Activated CD4-positive, alpha-beta memory T cell treated with anti-CD3 and anti-CD28 coated beads, Interleukin-2, amount 10 ng/mL, durations not matched to agents 7 days and 5 days (primary cell): ENCODE measurements at places on chromosomes 4 and X. TPM values are rescaled to one million over a fixed set of nuclear protein-coding genes. Genes with fewer than 3 reads are reported as not detected.

GRCh38 chr4:157803845-157804521 lies 368.8 kb downstream of the GASK1B start:
- no peaks in the 10 kb centered on the region for H3K4me1 ChIP-seq
- H3K36me3 ChIP-seq = no peaks in the 10 kb centered on the region
- H3K27me3 ChIP-seq = no peaks in the 10 kb centered on the region
- H3K4me3 ChIP-seq = no peak overlapping the region
- no peak for DNase-seq

GRCh38 chr4:100511896-100512295 lies 5.9 kb downstream of the EMCN start:
- no peak for DNase-seq
- H3K36me3 ChIP-seq = no peaks in the 10 kb centered on the region
- no peak overlapping the region for H3K27ac ChIP-seq
- no peaks in the 10 kb centered on the region for H3K4me1 ChIP-seq

GRCh38 chr4:74338792-74339333 lies 26.1 kb upstream of the EREG start:
- H3K27me3 ChIP-seq = peaks cover 4% of the 10 kb centered on the region
- H3K4me1 ChIP-seq = no peaks in the 10 kb centered on the region
- no peak overlapping the region for H3K4me3 ChIP-seq
- no peaks in the 10 kb centered on the region for H3K36me3 ChIP-seq

DNA sequence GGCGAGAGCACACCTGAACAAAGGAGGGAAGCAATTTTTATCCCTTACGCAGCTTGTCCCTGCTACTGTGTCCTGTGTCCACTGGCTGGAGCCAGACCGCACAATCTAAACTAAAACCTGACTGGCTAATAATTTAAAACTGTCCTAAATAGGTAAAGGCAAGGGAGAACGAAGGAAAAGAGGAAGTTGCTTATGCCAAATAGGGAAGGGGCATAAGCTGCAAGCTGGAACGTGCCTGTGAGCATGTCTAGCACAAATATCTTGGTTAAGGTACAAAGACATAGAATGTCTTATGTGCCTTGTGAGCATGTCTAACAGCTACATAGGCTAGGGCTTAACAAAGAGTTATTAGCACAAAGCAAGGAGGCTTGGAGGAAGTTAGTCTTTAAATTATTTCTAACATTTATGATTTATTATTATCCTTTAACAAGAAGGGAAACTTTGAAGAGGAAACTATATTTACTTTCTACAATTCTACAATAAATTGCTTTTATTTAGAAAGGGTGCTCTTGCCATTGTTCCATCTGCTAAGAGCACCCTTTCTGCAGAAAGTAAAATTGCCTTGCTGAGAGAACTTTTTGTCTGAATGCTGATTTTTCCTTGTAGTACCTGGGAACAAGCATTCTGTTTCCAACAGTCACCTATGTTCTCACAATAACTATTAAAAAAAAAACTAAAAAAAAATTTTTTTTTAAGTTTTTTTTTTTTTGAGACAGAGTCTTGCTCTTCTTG lies 80.6 kb upstream of the CBR4 start:
- H3K36me3 ChIP-seq = no peaks in the 10 kb centered on the region
- DNase-seq = no peak
- no peak overlapping the region for H3K27ac ChIP-seq
- H3K27me3 ChIP-seq = peaks cover 2% of the 10 kb centered on the region

DNA sequence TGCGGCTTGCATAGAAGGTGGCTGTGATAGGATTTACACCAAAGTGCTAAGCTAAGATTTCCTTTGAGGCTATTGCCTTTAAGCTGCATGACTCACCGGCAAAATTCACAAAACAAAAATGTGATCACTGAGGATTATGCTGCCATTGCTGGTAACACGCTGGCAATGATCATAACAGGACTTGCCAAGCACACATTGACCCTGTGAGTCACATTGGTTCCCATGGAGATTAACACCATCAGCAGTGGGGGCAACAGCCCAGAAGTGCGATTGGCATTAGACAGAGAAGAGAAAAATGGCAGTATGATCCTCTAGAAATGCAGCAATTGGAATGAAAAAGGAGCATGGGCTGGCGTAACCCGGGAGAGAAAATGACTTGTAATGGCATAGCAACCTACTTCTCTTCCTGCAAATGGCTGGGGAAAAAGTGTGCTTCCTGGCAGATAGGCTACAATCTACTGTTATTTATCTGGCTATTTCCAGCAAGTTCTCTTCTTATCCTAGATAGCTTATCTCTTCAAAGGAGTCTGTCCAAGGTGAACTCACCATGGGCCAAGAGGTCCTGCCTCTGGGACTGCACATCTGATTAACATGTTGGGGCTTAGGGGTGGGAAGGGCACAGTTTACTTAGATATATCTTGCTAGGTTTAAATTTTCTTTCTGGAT lies 314.2 kb upstream of the IGFBP7 start:
- no peaks in the 10 kb centered on the region for H3K27me3 ChIP-seq
- no peaks in the 10 kb centered on the region for H3K36me3 ChIP-seq
- H3K4me1 ChIP-seq = no peaks in the 10 kb centered on the region
- no peak overlapping the region for H3K4me3 ChIP-seq
- DNase-seq = no peak

- H3K4me3 ChIP-seq = no peak overlapping the region
- H3K36me3 ChIP-seq = no peaks in the 10 kb centered on the region
- H3K27ac ChIP-seq = no peak overlapping the region
- H3K4me1 ChIP-seq = peaks cover 13% of the 10 kb centered on the region
These were observed 20.3 kb upstream of the PDCL2 start for GRCh38 chr4:55612341-55612740.

- no peaks in the 10 kb centered on the region for H3K4me1 ChIP-seq
- no peaks in the 10 kb centered on the region for H3K36me3 ChIP-seq
- DNase-seq = no peak
- no peak overlapping the region for H3K27ac ChIP-seq
These were observed 19.5 kb upstream of the PGRMC2 start for GRCh38 chr4:128307123-128307571.

- H3K36me3 ChIP-seq = peaks cover 22% of the 10 kb centered on the region
- no peak overlapping the region for H3K27ac ChIP-seq
- no peak overlapping the region for H3K4me3 ChIP-seq
- no peak for DNase-seq
These were observed 62.3 kb downstream of the FAM193A start for GRCh38 chr4:2598511-2599303.

DNA sequence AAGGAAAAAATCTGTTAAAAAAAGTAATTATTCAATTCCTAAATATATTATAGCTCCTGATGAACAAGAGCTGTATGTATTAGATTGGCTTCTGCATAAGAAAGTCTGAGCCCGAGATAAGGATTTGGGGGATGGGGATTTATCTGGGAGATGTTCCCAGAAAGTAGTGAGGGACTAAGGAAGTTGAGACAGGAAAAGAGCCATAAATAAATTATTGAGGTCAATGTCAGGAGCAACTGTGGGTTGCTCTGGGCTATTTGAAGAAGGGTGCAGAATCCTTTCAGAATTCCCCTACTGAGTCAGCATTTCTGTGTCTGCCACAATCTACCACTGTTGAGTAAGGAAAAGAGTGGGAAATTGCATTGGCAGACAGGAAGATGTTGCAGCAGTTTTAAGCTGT lies 3.1 kb upstream of the TDO2 start:
- no peaks in the 10 kb centered on the region for H3K27me3 ChIP-seq
- no peaks in the 10 kb centered on the region for H3K36me3 ChIP-seq
- no peak for DNase-seq
- no peak overlapping the region for H3K27ac ChIP-seq
- no peaks in the 10 kb centered on the region for H3K4me1 ChIP-seq

DNA sequence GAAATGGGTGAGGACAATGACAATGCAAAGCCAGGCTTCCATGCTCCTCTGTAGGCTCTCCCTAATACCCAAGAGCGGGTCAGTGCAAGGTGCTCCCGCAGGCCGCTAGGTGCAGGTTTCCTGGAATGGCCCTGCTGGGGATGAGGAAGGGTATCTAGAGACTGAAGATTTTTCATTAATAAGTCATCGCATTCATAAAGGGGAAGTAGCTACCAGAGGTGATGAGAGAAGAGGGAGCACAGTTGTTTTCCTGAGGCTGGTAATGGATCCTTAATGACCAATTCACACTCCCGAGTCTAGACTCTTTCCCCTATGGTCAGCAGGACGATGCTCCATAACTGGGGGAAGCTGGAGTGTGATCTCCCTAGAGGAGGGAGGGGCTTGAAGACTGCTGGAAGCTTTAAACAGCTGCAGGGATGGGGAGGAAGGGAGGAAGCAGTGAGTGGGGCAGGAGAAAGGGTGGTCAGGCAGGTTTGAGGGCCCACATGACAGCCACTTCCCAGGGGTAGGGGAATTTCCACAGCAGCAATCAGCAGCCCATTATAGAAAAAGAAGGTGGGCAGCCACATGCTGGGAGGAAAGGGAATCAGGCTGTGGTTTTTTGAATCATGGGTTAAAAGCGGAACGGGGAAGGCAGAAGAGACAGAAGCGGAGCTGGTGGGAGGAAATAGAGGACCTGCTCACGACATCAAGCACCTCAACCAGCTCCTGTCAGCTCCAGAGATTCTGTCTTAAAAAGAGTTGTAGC lies 10.2 kb upstream of the ATP6AP2 start:
- H3K4me3 ChIP-seq = peak overlapping the region; percentile 55
- no peaks in the 10 kb centered on the region for H3K36me3 ChIP-seq
- peak overlapping the region; percentile 56 for H3K27ac ChIP-seq
- peaks cover 12% of the 10 kb centered on the region for H3K4me1 ChIP-seq
- H3K27me3 ChIP-seq = no peaks in the 10 kb centered on the region

DNA sequence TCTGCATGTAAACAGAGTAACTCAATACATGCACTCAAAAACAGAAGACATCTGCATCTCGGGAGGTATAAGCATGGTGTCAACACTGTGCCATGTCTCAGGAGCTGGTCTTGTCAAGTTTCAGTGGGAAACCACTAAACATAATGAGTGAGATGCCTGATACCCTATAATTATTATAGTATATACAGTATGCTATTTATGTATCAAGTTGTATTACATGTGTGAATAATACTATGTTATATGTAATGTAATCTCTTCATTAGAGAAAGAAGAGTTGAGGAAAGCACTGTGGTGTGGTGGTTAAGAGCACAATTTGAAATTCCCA lies 2.5 kb downstream of the PPBP start:
- H3K4me3 ChIP-seq = no peak overlapping the region
- no peaks in the 10 kb centered on the region for H3K36me3 ChIP-seq
- no peak overlapping the region for H3K27ac ChIP-seq
- no peaks in the 10 kb centered on the region for H3K4me1 ChIP-seq
- H3K27me3 ChIP-seq = no peaks in the 10 kb centered on the region

- peaks cover 15% of the 10 kb centered on the region for H3K36me3 ChIP-seq
- H3K27me3 ChIP-seq = no peaks in the 10 kb centered on the region
- DNase-seq = no peak
- H3K4me3 ChIP-seq = no peak overlapping the region
- H3K4me1 ChIP-seq = no peaks in the 10 kb centered on the region
These were observed 32.8 kb upstream of the IL13RA1 start for GRCh38 chrX:118694638-118695037.

DNA sequence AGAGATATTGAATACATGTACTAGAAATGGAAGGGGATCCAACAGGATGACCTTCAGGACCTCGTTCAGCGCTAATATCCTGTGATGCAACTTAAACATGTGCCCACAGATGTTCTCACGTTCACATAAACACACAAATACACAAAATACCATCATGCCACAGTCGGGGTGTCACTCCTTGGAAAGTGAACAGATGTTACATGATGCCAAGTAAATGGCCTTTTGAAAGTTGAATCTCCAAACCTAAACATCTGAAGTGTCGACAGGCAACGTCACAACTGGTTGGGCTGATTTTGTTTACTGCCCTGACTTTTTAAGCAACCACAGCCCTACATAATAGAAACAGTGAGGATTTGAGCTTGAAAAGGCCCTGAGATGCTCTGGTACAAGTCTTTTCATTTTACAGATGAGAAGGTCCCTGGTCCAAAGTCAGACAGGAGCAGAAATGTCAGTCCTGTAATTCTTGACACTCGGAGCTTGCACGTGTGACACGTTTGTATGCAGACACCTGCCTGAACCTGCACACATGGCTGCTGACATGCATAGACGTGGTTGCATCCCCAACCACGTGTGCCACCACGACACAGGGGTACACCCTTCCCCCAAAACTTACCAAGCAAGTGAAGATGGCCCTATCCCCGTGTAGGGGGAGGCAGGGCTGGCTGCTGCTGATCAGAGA lies 23.5 kb upstream of the BCORL1 start:
- H3K4me3 ChIP-seq = no peak overlapping the region
- H3K27me3 ChIP-seq = peaks cover 1% of the 10 kb centered on the region
- H3K36me3 ChIP-seq = no peaks in the 10 kb centered on the region
- no peak for DNase-seq
- H3K4me1 ChIP-seq = peaks cover 40% of the 10 kb centered on the region
- H3K27ac ChIP-seq = no peak overlapping the region

DNA sequence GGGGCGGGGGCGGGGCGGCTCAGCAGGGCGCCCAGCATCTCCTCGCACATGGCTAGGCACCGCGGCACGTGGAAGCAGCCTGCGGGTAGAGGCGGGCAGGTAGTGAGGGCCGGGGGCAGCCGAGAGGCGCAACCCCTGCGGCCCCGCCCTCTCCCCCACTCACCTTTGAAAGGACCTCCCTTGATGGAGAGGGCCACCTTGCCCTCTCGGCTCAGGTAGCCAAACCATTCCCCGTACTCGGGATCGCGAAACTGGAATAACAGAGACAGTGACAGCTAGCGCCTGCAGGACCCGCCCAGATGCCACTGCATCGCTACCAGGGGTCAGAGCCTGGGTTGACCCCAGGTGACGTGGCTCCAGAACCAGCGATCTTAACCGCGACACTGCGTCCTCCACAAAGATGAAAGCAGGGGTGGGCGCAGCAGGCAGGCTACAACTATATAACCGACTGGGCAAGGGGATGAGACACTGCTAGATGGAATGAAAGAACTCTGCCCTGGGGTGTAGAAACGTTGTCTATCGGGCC lies 552 bp upstream of the NAA10 start:
- peaks cover 28% of the 10 kb centered on the region for H3K4me1 ChIP-seq
- no peaks in the 10 kb centered on the region for H3K27me3 ChIP-seq
- H3K4me3 ChIP-seq = peak overlapping the region; percentile 56
- H3K36me3 ChIP-seq = peaks cover 12% of the 10 kb centered on the region
- DNase-seq = no peak

Gene WDFY3
- 1.5 TPM for total RNA-seq

Gene OTUD4
- total RNA-seq = 51.2 TPM

Gene UBE2K
- total RNA-seq = 82.3 TPM

Gene CDS1
- total RNA-seq = 0.33 TPM

Gene PDCL2
- not detected for total RNA-seq

Gene CPE
- total RNA-seq = not detected
